ENCODE measurements at places on chromosomes 5 and 9. TPM values are rescaled to one million over a fixed set of nuclear protein-coding genes. Genes with fewer than 3 reads are reported as not detected.

The ARL10 gene
- total RNA-seq, result 6.5 TPM

The ARHGEF37 gene
- 8.3 TPM for total RNA-seq

The MYMK gene
- 441 TPM for total RNA-seq

The PTGES gene
- total RNA-seq, result not detected

The PCDHA9 gene
- total RNA-seq, result 0.03 TPM

The PCDHB2 gene
- 20.3 TPM for total RNA-seq

The FAM169A gene
- total RNA-seq, result 3.2 TPM

The PHF24 gene
- total RNA-seq, result not detected

The HBEGF gene
- total RNA-seq, result 10.1 TPM

The DND1 gene
- 0.52 TPM for total RNA-seq

The WNK2 gene
- not detected for total RNA-seq

The FEM1C gene
- total RNA-seq, result 18.7 TPM

The SLC23A1 gene
- total RNA-seq, result not detected

The C5orf34 gene
- 2.0 TPM for total RNA-seq

The MUSK gene
- 124 TPM for total RNA-seq

DNA sequence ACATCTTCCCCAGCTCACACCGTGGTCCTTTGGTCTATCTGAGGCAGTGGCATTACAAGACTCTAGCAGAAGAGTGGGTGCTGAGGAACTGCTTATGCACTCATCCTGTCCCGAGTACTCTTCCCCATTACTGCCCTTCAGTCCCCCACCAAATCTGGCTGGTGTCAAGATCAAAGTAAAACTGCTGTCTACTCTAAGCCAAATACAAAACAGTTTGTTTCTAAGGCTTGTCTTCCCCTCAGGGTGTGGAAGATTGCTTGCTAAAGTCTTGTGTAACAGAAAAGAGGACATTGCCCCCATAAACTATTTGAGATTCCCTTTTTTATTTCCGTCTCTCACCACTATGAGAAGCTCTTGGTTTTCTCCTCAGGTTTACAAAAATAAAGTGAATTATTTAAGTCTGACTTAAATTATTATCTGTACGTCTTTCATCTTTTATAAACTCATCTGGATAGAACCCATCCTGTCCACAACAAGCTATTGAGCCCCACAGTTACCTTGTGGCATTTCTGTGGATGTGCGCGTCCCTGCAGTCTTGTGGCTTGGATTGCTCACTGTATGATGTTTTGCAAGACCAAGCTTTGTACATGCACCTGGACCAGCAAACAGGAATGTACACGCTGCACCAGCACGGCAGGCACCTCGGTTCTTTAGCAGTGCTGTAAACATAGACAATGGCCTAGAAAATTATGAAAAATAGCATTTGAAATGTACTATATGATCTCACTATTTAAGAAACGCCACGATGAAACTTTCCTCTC lies 61.0 kb downstream of the CYSTM1 start:
- no peak for DNase-seq

- DNase-seq, result no peak
Observed at GRCh38 chr9:71634752-71635151, 133.6 kb downstream of the CEMIP2 start.

DNA sequence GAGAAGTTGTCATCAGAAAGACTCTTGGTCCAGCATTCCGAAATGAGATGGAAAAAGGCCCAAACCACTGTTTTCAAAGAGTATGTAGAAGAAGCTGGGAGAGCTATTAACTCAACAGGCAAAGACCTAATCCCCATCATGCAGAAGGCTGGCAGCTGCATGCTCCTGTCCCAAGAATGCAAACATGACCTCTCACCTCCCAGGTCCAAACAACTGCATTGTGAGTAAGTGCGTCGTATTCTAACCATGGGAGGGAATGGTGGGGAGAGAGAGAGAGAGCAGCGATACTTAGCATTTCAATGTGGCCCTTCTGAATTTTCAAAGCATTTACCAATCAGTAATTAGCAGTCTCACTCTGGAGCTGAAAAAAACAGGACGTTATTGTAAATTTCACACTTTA lies 27.6 kb downstream of the TRPC7 start:
- DNase-seq, result no peak

DNA sequence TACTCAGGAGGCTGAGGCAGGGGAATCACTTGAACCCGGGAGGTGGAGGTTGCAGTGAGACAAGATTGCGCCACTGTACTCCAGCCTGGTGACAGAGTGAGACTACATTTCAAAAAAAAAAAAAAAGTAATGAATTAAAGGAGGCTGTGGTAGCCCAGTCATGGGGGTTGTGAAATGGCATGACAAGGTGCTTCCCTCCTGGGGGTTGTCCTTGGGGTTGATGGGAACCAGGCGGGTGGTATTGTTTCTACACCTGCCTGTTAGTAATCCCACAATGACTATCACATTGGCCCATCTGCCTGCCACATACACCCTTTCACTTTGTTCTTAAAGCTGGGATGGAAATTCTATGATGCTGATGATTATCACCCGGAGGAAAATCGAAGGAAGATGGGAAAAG lies 5.6 kb downstream of the IDNK start:
- no peak for DNase-seq

GRCh38 chr9:114371973-114372917 lies 15.5 kb downstream of the AKNA start:
- no peak for DNase-seq

GRCh38 chr5:180098991-180099732 lies 27.6 kb upstream of the RNF130 start:
- DNase-seq, result no peak

DNA sequence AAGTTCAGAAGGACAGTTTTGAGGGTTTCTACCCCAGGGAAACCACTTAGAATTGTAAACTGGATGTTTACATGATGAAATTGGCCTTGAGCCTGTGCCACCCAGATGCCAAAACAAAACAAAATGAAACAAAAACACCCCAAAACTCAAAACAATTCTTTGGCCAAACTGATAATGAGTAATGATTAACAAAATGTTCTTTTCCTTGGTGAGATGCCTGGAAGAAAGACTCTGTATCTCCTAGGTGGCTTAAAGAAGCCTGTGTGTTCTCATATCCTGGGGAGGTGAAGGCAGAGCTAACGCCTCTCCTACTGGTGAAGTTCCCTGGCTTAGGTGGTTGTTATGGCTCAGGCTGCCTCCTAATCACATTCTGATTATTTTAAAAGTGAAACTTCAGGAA lies 120.5 kb downstream of the NPR3 start:
- no peak for DNase-seq

- no peak for DNase-seq
Observed at GRCh38 chr5:147754372-147755122, 28.0 kb downstream of the JAKMIP2 start.

DNA sequence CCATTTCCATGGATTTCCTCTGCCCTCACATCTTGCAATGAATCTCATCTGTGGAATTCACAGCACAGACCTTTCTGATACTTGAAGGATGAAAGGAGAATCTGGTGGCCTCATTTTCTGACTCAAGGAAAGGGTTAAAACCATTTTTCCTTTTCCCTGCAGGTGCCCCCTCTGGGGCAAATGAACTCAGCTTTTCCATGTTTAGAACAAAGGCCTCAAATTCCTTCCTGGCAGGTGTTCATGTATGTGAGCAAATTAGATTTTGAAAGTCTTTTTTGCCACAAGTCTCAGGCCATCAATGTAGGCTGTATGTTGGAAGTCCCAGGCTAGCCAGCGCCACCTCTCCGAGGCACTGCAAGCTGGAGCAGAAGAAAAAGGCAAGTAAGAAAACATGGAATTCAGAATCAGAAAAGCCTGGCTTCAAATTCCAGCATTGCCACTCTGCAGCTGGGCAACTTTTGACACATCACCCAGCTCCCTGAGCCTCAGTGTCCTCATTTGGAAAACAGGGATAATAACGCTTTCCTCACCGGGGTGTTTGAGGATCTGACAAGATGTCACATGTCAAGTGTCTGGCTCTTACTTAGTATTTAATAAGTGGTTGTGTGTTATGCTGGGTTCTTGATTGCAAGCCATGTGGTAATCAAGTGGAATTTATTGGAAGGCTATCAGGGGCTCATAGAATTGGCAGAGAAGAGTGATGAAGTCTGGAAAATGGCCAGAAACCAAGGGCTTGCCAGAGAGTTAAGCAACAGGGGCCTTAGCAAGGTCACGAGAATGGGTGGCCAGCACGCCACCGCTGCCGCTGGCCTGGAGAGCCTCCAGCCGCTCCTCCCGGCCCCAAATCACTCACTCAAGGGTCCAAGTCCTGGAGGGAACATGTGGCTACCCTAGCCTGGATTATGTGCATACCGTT lies 48.4 kb upstream of the SMIM23 start:
- peak; percentile 24 for DNase-seq

GRCh38 chr5:97494465-97494864 lies 311.4 kb upstream of the RIOK2 start:
- DNase-seq, result no peak

DNA sequence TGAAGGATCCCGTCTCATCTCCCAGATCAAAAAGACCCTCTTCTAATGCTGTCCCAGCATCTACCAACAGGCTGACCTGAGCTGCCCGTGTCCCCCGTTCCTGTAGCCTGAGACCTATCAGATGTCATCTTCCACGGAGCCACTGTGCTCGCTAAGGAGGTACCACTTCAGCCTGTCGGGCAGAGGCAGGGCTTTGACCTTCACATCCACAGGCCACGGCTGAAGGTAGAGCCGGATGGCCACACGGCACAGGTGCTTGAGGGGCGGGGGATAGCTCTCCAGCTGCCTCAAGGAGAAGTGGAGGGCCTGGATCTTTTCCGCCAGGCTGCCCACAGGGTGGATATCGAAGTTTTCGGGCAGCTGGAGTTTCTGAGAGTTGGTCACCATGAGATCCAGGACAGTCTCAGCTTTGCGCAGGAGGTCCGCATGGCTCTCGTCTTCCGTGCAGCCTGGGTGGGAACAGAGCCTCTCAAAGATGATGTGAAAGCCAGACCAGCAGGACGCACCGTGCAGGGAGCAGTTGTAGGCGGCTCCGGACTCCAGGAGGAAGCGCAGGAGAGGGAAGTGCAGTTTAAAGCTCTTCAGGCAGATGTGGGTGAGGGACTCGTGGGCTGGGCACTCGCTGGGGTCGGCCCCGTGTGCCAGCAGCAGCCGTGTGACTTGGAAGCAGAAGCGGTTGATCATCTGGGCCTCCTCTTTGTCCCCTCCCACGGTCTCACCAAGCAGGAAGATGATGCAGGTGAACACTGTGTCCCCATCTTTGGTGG lies 4.1 kb downstream of the ASB6 start:
- no peak for DNase-seq

- DNase-seq, result no peak
Observed at GRCh38 chr5:126677121-126677520, 76.4 kb downstream of the PHAX start.

- no peak for DNase-seq
Observed at GRCh38 chr5:115666023-115666422, 40.2 kb upstream of the TMED7 start.

GRCh38 chr5:71864730-71865601 lies 145.9 kb downstream of the CARTPT start:
- DNase-seq, result no peak

- peak; percentile 7 for DNase-seq
Observed at GRCh38 chr9:89750117-89750791, 145.4 kb downstream of the GADD45G start.
